ENCODE measurements at places on chromosomes 1 and 21.

DNA sequence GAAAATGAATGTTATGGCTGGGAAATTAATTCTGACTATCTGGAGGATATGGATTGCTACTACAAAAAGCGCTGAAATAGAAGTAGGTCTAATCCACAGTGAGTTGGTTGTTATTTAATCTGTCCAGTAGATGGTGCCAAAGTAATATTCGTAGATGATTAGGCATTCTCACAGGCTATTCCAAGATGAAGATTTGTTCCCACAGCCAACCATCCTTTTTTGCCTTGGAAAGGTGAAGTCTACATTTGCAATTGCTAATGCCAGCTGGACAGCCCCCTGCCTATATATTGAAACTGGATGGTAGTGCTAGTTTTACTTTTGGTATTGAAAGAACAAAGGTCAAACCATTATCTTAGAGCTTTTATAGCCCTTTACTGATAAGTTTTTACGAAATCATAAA is 43.8 kb downstream of the RBM11 start:
- peak; percentile 48 for DNase-seq

- DNase-seq: no peak
Measured at GRCh38 chr1:58964880-58965279, 181.0 kb upstream of the JUN start.

DNA sequence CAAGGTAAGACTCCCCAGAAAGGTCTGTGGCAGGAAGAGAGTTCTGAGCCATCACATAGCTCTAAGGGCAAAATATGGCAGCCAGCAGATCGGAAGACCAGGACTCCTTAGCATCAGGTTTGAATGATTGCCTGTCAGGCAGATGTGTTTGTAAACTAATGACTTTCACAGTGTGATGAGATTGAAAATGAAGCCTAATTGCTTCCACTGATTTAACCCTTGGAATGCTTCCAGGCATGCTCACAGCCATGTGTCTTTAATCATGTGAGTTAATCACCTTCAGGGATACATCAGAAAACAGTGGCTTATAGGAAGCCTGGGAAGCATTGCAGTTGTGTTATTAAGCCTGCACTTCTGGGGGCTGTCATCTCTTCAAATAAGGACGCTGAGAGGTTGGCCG is 82.8 kb downstream of the LRRC53 start:
- no peak for DNase-seq

GRCh38 chr1:196577386-196577785 is 30.9 kb downstream of the KCNT2 start:
- DNase-seq: no peak

GRCh38 chr1:38500891-38501290 is 358.7 kb downstream of the RRAGC start:
- DNase-seq: peak; percentile 6

GRCh38 chr1:170978371-170978910 is 43.1 kb downstream of the MROH9 start:
- DNase-seq: no peak

DNA sequence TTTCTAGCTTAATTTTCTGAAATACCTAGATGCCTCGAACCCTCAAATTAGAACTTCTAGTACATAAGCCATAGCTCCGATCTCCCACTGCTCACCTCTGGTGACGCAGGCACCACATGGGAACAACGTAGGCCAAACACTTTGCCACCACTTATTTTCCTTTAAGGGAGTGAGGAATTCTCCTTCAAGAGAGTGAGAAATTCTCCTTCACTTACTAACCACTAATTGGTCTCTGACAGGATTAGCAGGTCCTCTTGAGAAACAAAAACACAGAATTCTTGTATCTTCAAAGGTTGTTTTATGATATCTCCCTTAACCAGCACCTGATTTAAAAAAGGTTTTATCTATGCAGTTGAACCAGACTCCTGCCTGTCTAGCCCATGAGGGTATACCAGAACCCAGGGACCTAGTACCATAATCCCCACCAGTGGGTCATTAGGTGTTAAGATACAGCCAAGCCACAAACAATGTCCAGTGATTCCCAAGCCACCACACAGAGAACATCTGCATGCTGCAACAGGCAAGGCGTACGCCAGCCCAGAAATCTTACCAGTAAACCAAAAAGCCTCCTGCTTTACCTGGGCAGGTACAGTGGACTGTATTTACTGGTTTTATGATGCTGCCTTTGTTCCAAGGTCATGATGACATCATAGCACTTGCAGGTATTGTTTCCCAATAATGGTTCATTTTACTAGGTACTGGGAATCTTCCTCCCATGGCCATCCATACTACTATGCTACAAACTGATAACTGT is 20.3 kb upstream of the CXADR start:
- no peak for DNase-seq

GRCh38 chr1:75097654-75098053 is 36.5 kb upstream of the LHX8 start:
- DNase-seq: peak; percentile 20

- no peak for DNase-seq
Measured at GRCh38 chr1:51653127-51653526, 36.2 kb downstream of the OSBPL9 start.

- peak; percentile 16 for DNase-seq
Measured at GRCh38 chr1:201561601-201562000, 22.7 kb downstream of the NAV1 start.

DNA sequence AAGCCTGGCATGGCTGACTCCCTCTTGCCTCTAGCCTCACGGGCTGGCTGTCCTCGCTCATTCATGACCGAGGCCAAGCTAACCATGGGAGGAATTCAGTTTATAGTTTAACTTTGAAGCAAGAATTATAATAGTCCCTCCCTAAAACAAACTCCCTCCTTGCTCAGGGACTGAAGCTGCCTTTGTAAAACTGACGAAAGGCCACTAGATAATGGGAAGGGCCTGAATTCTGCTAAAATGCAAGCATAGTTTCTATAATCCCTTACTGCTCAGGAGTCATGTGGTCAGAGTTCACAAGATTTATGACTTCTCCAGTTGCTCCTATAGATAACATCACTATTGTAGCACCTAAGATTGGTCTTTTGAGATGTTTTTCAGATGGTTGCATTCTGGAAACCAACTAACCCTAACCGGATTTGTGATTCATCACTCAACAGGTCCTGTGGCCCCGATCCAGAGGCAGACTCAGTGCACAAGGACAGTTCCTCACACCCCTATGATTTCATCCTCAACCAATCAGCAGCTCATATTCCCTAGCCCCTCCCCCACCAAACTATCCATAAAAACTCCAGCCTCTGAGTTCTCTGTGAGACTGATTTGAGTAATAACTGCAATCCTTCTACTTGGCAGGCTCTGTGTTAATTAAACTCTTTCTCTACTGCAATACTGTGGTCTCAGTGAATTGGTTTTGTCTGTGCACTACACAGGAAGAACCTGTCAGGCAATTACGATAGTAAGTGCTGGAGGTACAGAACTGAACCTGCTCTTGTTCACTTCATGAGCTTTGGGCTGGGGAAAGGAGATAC is 26.4 kb downstream of the HHIPL2 start:
- DNase-seq: peak; percentile 74

GRCh38 chr1:30665216-30666010 is 58.0 kb downstream of the MATN1 start:
- no peak for DNase-seq

DNA sequence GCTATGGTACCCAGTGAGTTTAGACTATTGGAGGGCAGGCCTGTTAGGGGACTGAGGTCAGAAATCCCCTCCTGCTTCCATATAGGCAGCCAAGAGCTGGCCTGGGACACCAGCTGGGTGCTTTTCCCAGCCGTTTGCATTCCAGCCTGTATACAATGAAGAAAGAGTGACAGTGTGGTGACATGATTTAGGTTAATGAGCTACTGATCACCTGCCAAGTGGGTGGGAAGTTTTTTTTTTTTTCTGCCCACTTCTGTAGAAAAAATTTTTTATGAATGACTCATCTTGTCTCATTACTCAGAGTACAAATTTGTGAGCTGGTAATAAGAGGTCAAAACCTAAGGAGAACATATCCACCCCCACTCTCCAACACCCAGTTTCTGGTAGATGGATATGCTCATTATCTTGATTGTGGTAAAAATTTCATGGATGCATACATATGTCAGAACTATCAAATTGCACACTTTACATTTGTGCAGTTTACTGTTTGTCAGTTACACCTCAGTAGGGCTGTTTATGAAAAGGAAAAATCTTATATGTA is 16.4 kb upstream of the CGN start:
- DNase-seq: peak; percentile 87

DNA sequence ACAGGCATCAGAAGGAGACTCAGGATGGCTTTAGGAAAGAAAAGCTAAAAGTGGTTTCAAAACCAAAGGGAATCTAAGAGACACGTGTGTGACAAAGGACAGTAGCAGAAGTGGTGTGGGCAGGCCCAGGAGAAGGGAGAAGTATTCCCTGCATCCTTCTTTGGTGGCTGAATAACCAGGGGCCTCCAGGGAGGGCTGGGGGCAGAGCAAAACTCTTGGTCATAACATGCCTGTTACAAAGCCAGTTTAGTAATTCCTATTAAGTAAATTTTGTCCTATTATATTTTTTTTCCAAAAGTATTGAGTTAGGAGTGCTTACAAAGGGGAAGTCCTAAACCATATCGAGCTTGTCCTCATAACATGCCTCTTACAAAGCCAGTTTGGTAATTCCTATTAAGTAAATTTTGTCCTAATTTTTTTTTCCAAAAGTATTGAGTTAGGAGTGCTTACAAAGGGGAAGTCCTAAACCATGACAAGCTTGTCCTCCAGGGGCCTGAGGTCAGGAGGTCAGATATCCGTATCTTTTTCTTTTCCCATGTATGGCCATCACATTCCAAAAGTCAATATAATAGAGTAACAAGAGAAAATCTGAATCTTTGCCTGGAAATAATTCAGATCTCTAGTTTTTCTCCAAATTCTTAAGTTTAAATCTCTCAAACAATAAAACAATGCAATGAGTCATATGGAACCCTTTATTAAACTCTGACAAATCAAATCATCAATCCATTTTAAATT is 509.2 kb downstream of the LTN1 start:
- DNase-seq: no peak

DNA sequence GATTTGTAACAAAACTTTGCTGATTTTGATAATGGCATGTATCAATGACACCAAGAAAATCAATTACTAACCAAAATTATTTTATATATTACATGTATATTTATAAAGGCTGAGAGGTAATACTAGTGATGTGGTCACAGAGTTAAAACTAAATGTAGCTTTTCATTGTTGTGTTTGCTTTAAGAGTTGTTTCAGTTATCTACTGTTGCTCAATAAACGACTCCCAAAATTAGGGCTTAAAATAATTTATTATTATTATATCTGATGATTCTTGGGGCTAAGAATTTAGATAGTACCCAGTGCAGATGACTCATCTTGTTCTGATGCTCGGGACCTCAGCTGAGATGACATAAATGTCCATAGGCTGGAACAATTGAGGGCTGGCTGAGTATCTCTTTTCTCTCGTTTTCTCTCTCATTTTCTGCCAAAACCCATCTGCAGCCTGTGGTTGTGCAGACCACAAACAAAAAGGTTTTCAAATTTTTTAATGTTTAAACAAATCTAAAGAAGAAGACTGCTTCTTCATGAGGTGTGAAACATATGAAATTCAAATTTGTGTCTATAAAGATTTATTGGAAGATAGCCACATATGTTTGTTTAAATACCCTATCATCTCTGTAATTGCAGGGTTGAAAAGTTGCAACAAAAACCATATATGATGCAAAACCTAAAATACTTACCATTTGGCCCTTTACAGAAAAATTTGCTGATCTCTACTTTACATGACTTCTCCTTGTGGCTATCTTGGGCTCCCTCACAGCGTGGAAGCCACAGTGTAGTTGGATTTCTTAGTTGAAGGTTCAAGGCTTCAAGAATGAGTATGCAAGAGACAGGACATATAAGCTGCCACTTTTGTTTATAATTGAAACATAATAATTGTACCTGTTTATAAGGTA is 14.8 kb upstream of the PTPRC start:
- DNase-seq: peak; percentile 60

DNA sequence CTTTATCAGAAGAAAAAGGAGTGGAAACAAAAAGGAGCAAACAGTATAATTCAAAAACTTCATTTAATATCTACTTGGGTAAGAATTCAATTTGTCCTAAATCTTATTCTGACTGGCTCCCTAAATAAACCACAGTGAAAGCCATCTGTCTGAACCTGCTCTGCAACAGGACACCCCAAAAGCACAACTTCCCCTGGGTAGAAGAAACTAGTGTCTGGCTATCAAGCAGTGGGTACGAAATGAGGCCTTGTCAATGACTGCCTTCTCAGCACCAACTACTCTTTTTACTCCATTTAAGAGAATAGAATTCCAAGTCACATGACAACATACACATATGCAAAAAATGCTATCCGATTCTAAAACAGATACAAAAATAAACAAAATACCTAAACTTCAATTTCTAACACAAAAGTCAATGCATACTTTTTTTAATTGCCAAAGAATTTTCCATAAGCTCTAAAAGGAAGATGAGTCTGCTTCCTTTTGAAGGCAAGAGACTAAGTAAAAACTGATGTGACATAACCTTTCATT is 206.8 kb downstream of the SLC45A1 start:
- DNase-seq: peak; percentile 4

DNA sequence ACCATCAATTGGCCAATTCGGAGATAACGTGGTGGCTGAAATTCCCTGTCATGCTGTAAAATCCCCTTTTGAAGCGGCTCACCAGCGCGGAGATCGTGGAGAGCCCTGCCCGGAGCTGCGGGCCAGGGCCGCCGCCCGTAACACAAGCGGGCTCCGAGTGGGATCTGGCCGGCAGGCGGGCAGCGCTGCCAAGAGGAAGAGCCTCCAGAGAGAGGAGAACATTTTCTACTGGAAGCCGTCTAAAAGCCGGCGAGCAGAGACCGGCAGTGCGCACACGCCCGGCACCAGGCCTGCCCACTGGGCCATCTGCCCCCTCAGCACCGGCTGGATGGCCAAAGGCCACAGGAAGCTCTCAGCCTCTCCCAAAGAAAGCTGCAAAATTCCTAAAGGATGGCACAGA is 15.5 kb downstream of the SSBP3 start:
- no peak for DNase-seq

- no peak for DNase-seq
Measured at GRCh38 chr1:168195199-168196135, 16.7 kb downstream of the TIPRL start.

GRCh38 chr1:245957427-245957826 is 549.7 kb downstream of the SMYD3 start:
- DNase-seq: no peak

GRCh38 chr1:243499248-243499647 is 243.4 kb downstream of the SDCCAG8 start:
- no peak for DNase-seq

- no peak for DNase-seq
Measured at GRCh38 chr1:178644308-178645120, 80.5 kb upstream of the RALGPS2 start.

DNA sequence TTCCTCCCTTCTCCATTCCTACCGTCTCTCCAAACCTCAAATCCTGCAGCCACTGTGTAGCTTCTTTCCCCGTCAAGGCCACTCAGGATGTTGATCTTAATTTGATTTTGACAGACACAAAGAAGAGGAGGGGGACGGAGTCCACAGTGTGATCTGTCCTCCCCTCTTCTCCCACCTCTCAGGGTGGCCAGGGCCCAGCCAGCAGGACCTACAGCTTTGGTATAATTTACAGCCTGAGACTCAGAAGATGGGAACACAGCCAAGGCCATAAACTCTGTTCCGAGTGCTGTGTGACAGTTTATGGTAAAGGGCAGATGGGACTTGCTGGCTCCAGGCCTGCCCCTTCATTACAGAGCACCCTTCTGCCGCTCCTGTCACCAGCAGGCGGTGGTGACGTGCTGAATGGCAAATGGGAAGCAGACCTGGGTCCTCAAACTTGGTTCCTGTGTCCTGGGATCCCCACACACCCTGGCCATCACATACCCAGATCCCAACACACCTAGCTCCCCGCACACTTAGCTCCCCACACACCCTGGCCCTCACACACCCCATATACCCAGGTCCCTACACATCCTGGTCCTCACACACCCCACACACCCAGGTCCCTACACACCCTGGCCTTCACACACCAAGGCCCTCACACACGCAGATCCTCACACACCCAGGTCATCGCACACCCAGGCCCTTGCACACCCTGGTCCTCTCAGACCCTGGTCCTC is 71.6 kb downstream of the CD2 start:
- no peak for DNase-seq
